ENCODE measurements at places on chromosomes 2 and 18.

- DNase-seq = no peak
Observed at GRCh38 chr2:402721-403120, 114.8 kb upstream of the ALKAL2 start.

DNA sequence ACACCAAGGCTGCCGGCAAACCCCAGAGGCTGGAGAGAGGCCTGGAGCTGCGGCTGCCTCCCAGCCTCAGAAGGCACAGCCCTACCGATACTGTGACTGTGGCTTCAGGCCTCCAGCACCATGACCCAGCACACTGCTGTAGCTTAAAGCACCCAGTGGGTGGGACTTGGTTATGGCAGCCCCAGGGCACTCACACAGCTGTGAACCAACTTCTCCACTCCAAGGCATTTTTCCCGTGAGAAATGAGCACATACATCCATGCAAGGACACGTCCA, 199.5 kb downstream of the NDUFA10 start:
- no peak for DNase-seq

GRCh38 chr18:45542043-45542442, 73.2 kb upstream of the SLC14A2 start:
- DNase-seq = no peak

GRCh38 chr2:176237456-176237855, 31.8 kb upstream of the MTX2 start:
- no peak for DNase-seq

All from NCI-H446 (cell line).